Neural progenitor cell (in vitro differentiated cells): ENCODE measurements at places on chromosomes 5 and 9. TPM values are rescaled to one million over a fixed set of nuclear protein-coding genes. Genes with fewer than 3 reads are reported as not detected.

DNA sequence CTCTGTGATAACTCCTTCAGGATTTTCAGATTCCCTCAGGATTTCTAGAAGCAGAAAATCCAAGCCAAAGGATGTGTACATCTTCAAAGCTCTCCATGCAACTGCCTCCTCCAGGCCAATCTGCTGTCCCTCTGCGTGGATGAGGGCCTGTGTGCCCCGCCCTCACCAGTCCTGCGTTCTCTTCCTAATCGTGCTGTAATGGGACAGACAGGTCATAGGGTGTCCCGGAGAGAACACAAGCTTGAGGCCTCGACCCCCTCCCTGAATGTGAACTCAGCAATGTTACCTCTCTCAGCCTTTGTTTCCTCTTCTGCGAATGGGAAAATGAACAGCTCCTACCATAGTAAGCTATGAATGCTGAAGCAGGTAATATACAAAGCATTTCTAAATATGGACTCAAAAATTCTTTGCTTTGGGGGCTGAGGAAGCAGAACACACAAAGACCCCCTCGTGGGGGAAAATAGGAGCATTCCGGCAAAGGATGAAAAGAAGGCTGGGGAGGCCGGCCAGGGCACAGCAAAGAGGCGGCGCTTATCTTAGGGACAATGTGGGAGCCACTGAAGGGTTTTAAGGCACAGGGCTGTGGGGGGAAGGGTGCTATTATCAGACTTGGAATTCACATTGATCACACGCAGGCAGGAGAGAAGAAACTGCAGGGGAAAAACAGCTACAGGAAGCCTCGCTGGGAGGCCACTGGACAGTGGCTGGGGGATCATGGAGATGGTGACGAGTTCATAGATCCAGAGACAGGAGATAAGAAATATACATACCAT, 57.2 kb upstream of the FBXW11 start:
- DNase-seq: peak; percentile 48

Gene PCDHA12
- total RNA-seq: 3.4 and 5.9 TPM in 2 replicates

Gene UNC13B
- total RNA-seq: 40.7 and 44.4 TPM in 2 replicates

- DNase-seq: no peak
Measured at GRCh38 chr5:75306746-75307145, 30.3 kb upstream of the HMGCR start.

DNA sequence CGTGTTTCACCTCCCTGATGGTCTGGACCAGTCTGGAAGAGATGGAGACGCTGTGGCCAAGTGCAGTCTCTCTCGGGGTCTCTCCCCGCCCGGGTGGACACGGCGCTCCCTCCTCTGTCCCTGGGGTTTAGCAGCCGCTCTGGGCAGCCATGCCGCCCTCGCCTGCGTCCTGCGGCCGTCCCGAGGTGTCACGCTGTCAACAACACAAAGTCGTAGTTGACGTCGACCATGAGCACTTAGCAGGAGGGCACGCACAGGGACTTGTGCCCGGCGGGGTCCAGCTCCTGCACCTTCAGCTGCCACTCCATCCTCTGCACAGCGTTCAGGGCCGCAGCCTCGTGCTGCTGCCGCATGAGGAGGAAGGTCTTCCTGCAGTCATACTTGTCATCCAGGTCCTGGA, 368.9 kb downstream of the CDH9 start:
- DNase-seq: no peak

DNA sequence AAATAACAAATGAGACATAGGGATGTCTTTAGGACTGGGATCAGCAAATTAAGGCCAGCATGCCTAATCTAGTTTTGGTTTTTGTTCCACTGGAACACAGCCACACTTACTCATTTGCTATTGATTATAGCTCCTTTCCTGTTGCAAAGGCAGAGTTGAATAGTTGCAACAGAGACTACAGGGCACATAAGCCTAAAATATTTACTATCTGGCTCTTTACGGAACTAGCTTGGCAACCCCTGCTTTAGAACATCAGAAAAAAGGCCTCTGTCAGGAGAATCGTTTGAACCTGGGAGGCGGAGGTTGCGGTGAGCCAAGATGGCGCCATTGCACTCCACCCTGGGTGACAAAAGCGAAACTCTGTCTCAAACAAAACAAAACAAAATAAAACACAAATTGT, 384.8 kb downstream of the ELAVL2 start:
- no peak for DNase-seq

GRCh38 chr9:85079349-85079748, 409.8 kb downstream of the NTRK2 start:
- no peak for DNase-seq

DNA sequence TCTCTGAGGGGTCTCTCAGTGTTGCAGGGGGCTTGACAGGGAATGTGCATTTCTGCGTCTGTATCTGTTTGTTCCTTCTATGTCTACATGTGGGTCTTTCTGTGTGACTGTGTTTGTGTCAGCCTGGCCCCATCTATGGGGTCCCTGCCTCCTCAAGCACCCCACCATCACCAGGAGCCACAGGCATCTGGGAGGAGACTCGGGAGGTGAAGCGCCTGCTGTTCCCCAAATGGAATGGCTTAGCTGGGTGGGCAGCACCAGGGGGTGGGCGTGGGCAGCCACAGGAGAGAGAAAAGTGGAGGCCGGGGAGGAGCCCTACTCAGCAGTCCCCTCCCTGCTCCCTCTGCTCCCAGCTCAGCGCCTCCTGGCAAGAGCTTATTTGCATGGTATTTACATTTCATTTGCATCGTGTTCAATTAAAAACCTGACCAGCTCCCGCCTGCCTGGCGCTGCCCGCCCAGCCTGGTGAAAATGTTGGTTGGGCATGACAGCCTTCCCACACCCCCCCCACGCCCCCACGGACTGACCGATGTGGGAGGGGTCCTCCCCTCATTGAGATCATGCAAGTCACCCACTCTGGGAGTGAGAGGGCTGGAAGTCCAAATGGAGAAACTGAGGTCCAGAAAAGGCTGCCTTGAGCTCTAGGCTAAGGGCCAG, 50.5 kb downstream of the CXXC5 start:
- peak; percentile 91 for DNase-seq

DNA sequence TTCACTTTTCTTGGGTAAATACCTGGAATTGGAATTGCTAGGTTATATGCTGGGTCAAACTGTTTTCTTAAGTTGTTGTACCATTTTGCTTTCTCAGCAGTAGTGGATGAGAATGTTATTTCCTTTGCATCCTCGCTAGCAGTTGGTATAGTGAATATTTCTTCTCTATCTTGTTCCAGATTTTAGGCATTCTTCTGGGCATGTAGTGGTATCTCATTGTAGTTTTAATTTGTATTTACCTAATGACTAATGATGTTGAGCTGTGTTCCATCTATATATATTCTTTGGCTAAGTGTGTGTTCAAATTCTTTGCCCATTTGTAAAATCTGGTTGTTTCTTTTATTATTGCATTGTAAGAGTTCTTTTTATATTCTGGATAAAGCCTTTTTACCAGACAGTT, 333.3 kb downstream of the MAT2B start:
- no peak for DNase-seq

DNA sequence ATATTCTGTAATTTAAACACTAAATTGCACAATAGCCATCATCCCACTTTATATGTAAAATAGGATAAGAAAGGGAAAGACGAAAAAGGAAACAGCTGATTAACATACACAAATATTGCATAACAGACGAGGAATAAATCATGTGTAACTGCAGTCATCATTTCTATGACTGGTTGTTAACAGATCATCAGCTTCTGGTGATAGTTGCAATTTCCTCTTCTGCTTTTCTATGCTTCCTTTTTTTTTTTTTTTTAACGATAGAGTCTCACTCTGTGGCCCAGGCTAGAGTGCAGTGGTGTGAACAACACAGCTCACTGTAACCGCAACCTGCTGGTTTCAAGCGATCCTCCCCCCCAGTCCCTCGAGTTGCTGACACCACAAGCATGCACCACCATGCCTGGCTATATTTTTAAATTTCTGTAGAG, 22.5 kb upstream of the JAKMIP2 start:
- DNase-seq: no peak

DNA sequence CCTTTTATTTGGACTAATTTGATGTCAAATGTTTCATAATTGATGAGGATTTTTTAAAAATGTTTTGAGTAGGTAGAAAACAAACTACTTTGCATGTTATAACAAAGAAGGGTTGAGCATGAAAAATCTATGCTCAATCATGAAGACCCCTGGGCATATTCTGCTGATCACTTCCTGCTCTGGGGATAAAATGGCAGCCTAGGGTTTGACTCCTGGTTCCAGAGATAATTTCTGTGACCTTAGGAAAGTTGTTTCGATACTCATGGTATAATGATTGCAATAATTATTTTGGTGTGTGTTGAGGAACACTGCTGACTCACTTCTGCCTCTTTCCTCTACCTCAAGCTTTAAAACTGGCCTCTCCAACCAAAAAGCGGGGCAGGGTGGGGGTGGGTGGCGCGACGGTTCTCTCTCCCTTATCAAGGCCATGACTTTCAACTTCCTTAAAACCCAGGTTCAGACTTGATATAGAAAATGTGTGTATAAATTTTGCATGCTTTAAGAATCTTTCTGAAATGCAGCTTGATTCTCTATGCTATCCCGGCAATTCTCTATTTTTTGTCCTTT, 6.0 kb upstream of the PIP5K1B start:
- DNase-seq: no peak

DNA sequence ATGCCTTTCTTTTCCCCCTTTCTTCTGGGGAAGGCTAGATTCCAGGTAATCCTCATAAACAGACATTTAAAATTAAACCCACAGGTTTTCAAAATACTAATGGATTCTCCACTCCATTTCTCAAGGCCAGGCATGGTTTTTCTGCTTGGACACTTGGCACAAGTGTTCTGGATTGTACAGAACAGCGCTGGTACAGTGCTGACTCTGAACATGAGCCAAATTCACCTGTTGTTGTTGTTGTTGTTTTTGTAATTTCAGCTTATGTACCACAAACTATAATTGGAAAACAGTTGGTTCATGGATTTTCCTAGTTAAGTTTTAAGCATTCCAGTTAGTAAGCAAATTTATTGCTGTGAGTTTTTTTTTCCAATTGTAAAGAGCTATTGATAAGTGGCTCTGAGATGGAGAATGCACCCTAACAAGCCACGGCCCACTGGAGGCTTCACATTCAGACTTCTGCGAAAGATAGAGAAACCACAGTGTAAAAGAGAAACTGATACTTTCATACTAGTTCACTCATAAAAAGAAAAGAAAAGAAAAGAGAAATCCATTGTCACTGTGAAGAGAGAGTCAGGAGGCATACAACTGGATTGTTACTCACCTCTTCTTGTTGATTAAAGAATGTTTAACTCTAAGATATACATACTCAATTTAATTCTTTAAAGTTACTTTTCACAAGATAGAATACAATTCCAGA, 16.2 kb upstream of the ITGA1 start:
- DNase-seq: no peak

- DNase-seq: no peak
Measured at GRCh38 chr5:134813407-134813806, 32.4 kb upstream of the C5orf24 start.

DNA sequence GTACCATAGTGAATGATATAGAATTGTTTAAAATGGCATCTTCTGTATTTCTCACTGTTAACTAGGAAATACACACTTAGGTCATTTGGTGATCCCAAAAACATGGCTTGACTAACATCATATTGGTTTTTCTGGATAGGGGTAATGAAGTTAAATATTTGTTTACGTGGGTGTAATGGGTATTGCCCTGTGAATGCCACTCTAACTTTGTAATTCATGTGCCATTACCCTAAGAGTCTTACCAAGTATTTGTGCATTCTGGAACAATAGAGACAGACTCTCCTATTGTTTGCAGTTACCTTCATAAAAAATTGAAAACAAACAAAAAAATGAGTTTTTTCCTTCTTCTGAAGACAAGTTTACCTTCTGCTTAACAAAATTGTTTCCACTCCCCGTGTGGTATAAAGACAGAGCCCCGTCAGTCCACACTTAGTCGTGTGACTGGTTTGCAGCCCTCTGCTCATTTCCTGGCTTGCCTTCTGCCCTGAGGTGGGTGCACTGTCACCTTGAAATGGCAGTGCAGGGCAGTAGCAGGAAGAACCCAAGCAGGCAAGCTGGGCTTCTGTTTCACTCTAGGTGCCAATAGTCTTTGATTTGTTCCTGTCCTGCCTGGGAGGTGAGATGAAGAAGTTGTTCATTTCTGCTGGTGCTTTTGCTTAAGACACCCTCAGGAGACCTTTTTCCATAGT, 9.6 kb upstream of the CATSPER3 start:
- DNase-seq: no peak

DNA sequence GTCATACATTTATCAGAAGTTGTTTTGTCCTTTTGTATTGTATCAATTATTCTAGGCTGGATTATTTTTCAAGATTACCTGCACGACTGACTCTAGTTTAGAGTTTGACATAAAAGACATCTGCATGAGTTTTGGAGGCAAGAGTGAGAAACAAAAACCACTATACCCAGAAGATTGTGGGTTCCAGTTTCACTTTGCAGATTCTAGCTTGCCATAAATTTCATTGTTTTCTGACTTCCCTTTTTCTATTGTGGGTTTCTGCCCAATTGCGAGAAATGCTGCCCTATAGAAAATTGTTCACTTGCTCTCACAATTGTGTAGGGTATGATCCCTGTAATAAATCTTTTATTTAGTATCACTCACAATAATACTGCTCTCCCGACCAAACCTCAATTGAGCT, 1043.4 kb upstream of the CDH10 start:
- DNase-seq: no peak

- no peak for DNase-seq
Measured at GRCh38 chr9:20303996-20304395, 318.3 kb downstream of the MLLT3 start.

Gene ACOT12
- 1.2 TPM in 1 of 2 replicates, not detected in the other for total RNA-seq

Gene GCNT4
- total RNA-seq: 0.17 and 0.25 TPM in 2 replicates

GRCh38 chr9:92631452-92632343, 38.2 kb downstream of the IPPK start:
- no peak for DNase-seq

DNA sequence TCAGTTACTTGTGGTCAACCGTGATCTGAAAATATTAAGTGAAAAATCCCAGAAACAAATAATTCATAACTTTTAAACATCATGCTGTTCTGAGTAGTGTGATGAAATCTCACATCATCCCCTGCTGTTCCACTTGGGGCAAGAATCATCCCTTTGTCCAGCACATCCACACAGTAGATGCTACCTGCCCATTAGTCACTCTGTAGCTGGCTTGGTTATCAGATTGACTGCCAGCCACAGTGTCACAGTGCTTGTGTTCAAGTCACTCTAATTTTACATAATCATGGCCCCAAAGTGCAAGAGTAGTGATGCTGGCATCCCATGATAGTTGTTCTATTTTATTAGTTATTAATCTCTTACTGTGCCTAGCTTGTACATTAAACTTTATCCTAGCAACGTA, 39.1 kb upstream of the CER1 start:
- no peak for DNase-seq
